ENCODE measurements at places on chromosomes 6 and 20.
A peak's percentile ranks its signal among the peaks of the same experiment; 100 is the strongest.

DNA sequence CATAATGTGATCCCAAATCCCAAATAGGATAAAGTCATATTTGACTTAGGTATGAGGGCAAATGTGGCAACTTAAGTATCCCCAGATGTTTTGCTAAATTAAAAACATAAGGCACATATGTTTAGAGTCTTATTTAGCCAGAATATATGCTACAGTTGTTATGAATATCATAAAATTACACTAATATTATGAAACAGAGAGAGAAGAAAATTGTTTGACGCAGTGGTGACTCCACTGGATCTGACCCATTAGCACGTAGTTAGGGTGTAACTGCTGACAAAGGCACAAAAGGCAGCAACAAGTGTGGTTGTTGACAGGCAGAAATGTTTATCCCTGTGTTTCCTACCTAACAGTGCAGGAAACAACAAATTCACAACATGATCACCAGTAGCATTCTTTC, 152.4 kb upstream of the THBS2 start:
- no peak for DNase-seq

DNA sequence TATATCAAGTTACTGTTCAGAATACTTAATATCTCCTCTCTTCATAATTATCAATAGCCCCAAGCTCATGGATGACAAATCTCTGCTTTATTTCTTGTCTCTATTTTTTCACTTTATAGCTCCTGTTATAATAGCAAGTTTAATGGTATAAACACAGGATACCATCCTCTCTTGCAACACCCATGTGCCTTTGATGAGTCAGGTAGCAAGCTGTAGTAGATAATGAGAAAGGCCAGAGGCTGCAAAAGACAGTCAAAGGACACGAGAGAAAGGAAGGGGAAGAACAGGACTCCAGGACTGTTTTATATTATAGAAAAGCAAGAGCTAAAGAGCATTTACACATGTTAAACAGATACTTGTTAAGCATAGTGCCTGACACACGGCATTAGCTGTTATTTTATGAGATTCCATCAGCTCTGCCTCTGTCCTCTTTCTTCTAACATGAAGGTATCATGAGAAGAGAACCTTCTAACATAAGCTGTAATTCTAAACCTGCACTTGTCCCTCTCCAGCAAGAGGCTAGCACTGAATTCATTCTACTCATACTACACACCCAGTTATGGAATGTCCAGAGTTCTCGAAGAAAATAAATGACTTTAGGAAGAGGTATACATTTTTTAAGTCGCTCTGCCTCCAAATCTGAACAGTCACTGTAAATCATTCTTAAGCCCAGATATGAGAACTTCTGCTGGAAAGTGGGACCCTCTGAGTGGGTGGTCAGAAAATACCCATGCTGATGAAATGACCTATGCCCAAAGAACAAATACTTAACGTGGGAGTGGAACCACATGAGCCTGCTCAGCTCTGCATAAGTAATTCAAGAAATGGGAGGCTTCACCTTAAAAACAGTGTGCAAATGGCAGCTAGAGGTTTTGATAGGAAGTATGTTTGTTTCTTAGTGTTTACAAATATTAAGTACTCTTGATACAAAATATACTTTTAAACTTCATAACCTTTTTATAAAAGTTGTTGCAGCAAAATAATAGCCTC, 45.0 kb downstream of the NT5E start:
- no peak for DNase-seq

- DNase-seq, result no peak
Measured at GRCh38 chr6:150288456-150288855, 80.4 kb upstream of the IYD start.

DNA sequence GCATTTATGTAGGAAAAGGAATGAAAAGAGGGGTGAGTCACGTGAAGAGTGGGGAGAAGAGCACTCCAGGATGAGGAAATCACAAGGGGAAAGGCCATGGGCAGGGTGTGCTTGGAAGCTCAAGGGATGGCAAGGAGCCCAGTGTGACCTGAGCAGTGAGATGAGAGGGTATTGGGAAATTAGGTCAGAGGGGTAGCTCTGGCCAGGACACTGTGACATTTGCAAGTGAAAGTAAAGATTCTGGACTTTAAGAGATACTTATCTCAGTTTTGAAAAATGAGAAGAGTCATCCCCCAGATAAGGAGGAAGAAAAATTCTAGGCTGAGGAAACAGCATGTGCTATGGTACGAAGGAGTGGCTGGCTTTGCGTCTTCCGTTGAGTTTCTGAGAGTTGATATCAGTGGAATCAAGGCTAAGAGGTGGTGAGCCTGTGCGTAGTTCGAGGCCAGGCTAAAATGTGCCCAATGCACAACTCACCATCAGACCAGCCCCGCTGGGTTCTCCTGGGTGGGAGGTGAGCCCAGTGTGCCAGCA, 79.9 kb downstream of the GCLC start:
- no peak for DNase-seq

GRCh38 chr6:16277101-16277981, 39.0 kb downstream of the GMPR start:
- DNase-seq, result peak; percentile 7

DNA sequence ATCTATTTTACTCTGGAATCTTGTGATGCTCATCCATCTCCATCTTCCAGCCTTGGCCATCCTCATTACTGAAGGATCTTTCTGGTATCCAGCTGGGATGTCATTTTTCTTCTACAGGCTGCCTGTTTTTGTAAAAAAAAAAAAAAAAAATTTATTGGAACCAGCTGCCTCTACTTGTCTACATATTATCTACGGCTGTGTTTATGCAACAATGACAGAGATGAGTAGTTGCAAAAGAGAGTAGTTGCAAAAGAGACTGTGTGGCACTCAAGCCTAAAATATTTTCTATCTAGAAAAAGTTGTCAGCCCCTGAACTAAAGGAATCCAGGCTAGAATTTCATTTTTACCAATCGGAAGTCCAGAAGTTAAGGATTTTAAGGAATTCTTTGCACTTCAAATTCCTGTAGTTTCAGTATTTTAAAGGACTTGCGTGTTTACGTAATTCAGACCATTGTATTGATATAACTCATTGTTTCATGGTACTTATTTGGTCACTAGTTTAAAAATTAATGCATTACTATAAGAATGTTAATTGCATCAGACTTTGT, 38.6 kb upstream of the PLCG1 start:
- DNase-seq, result no peak

DNA sequence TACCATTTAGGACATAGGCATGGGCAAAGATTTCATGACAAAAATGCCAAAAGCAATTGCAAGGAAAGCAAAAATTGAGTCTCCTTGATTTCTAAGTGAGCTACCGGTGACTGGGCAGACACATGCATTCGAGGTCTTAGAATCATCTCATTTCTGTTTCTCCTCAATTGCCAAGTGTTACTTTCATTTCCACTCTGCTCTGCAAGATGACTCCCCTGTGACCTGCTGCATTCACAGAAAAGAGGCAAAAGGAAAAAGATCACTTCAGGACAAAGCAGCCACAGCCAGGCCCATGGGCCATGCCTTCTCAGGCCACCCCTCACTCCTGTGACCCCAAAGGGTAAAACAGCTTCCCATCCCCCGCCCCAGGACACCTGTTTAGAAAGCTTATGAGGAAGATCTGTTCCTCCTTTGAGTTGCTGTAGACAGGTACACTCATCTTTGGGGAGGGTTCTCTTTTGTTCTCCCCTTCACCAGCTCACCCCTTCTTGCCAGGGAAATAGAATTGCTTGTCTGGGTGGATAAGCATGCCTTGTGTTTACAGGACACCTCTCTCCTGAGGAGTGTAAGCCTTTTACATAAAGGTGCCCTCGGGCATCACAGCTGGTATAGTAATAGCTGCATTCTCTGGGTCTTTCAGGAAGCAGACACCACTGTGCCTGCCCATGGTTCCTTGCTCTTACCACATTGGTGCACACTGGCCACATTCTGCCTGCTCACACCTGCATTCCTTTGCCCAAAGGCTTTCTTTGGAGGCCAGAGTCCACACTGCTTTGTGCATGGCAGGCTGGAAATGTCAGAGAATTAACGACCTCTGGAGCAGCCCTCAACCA, 105.0 kb downstream of the SLC24A3 start:
- no peak for DNase-seq

GRCh38 chr20:60254901-60255411, 296.7 kb downstream of the CDH26 start:
- no peak for DNase-seq

DNA sequence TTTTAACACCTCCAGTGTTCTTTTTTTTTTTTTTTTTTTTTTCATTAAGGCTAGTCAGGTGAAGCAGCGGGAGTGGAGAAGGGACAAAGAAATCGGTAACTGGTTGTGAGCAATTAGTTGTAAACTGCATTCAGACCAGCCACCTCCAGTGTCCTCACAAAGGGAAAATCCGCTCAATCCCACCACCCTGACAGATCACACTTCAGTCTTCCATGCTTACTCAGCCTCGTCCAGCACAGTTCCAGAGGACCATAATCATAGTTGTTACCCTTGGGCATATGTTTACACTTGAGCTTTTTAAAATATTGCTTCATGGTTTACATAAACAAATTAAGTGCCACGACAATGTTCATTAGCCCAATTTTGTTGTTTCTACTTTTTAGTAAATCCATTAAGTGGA, 10.2 kb downstream of the DYNLRB1 start:
- no peak for DNase-seq
